Large intestine (tissue), 12 donors: ENCODE measurements at places on chromosomes 13 and 19. TPM values are rescaled to one million over a fixed set of nuclear protein-coding genes. Genes with fewer than 3 reads are reported as not detected.
A peak's percentile ranks its signal among the peaks of the same experiment; 100 is the strongest.

GRCh38 chr19:11261431-11261970, 823 bp downstream of the DOCK6 start:
- H3K4me3 ChIP-seq, result peak overlapping the region; percentile 89
- H3K36me3 ChIP-seq, result no peaks in the 10 kb centered on the region
- H3K4me1 ChIP-seq, result peaks cover 35% of the 10 kb centered on the region
- peak overlapping the region; percentile 46 for H3K27ac ChIP-seq

GRCh38 chr13:20633802-20634201, 66.8 kb downstream of the IFT88 start:
- H3K27ac ChIP-seq, result no peak overlapping the region
- peaks cover 21% of the 10 kb centered on the region for H3K36me3 ChIP-seq
- DNase-seq, result no peak

DNA sequence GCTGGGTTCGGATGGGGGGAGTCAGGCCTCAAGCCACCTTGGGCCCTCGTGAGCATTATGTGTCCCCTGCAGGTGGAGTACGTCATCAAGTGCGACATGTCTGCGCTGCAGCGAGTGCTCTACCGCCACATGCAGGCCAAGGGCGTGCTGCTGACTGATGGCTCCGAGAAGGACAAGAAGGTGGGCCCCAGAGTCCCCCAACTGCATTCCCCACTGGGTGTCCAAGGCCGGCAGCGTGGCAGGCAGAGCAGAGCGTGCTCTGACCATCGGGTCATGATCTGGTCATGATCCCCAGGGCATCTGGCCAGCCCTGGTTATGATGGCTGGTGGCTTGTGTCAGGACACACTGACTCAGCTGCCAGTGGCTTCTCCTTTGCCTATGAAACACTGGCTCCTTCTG, 63.4 kb downstream of the SMARCA4 start:
- DNase-seq, result no peak
- no peak overlapping the region for H3K27ac ChIP-seq
- no peaks in the 10 kb centered on the region for H3K27me3 ChIP-seq

- H3K27me3 ChIP-seq, result no peaks in the 10 kb centered on the region
- DNase-seq, result no peak
- peak overlapping the region; percentile 79 for H3K27ac ChIP-seq
- peak overlapping the region; percentile 76 for H3K4me3 ChIP-seq
- peaks cover 23% of the 10 kb centered on the region for H3K4me1 ChIP-seq
Measured at GRCh38 chr19:16076958-16077611, 790 bp downstream of the TPM4 start.

DNA sequence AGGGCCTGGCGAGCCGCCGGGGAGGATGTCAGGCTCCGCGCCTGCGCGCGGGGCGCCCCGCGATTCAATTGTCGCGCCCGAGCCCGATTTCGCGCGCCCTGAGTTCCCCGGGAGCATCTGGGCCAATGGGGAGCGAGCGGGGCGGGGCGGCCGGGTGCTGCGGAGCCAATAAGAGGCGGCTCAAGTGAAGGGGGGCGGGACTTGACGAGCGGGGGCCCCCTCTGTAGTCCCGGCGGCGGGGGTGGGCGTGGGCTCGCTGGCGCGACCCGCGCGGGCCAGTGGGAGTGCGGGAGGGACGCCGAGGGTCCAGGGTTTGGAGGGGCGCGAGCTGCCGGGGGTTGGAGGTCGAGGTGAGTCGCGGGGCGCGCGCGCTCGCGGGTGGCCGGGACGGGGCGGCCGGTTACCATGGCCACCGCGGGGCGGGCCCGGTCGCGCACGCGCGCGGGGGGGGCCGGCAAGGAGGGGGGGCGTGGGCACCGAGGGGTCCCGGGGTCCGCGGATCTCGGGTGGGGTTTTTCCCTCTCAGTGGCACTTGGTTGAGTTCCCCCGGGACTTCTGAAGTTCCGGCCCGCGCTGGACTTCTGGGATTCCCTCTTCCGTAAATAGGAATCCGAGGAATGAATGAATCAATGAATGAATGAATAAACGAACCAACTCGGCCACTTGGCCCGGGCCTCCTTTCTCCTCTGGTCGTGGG, 744 bp downstream of the UHRF1 start:
- no peak overlapping the region for H3K27ac ChIP-seq
- peaks cover 27% of the 10 kb centered on the region for H3K4me1 ChIP-seq
- DNase-seq, result peak; percentile 93
- H3K36me3 ChIP-seq, result no peaks in the 10 kb centered on the region

Gene FCER2
- 0.28 TPM for polyA plus RNA-seq

- no peak overlapping the region for H3K4me3 ChIP-seq
- H3K27me3 ChIP-seq, result no peaks in the 10 kb centered on the region
- H3K4me1 ChIP-seq, result peaks cover 5% of the 10 kb centered on the region
- no peak overlapping the region for H3K27ac ChIP-seq
- DNase-seq, result no peak
Measured at GRCh38 chr13:106393776-106394175, 141.7 kb downstream of the EFNB2 start.

Gene ZNF155
- polyA plus RNA-seq, result 7.7 TPM

GRCh38 chr19:44401139-44402115, at the start of gene ZNF285:
ZNF285 (minus strand) TSS chr19:44401608; CDS start chr19:44397213, 4,395 bp downstream.
- peak within 1 kb of the TSS; percentile 16 for H3K27ac ChIP-seq
- H3K4me3 ChIP-seq, result peak within 1 kb of the TSS; percentile 61
- peak; percentile 95 for DNase-seq
- H3K36me3 ChIP-seq, result peaks cover 3% of the 10 kb centered on the region
- H3K4me1 ChIP-seq, result no peaks in the 10 kb centered on the region

Gene ATP4B
- 0.04 TPM for polyA plus RNA-seq

Gene DCT
- 0.13 TPM for polyA plus RNA-seq

Gene PLEKHA4
- polyA plus RNA-seq, result 14.5 TPM

Gene SRRM5
- polyA plus RNA-seq, result 1.5 TPM

Gene SIN3B
- polyA plus RNA-seq, result 46.2 TPM

DNA sequence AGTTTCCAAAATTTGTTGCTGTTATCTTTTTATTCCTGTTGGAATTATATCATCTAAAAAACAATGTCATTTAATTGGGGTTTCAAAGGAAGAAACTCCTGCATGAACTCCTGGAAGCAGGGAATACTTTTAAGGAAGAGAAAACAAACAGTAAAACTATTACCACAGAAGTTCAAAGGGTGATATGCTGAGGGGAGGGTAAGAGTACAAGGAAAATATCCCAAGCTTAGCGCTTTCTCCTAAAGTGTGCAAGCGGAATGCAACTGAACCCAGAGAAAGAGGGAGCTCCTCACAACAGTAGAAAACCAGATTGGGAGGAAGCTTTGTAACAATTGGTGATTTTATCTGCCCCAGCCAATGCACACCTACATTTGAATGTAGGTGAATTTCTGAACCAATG, 175.1 kb downstream of the NUFIP1 start:
- H3K27ac ChIP-seq, result peak overlapping the region; percentile 87
- DNase-seq, result peak; percentile 50
- H3K36me3 ChIP-seq, result no peaks in the 10 kb centered on the region
- peaks cover 61% of the 10 kb centered on the region for H3K4me1 ChIP-seq
- H3K4me3 ChIP-seq, result no peak overlapping the region
- no peaks in the 10 kb centered on the region for H3K27me3 ChIP-seq

- no peak for DNase-seq
- no peaks in the 10 kb centered on the region for H3K27me3 ChIP-seq
- H3K4me3 ChIP-seq, result no peak overlapping the region
- H3K36me3 ChIP-seq, result no peaks in the 10 kb centered on the region
Measured at GRCh38 chr13:72677431-72677830, 50.0 kb downstream of the MZT1 start.

DNA sequence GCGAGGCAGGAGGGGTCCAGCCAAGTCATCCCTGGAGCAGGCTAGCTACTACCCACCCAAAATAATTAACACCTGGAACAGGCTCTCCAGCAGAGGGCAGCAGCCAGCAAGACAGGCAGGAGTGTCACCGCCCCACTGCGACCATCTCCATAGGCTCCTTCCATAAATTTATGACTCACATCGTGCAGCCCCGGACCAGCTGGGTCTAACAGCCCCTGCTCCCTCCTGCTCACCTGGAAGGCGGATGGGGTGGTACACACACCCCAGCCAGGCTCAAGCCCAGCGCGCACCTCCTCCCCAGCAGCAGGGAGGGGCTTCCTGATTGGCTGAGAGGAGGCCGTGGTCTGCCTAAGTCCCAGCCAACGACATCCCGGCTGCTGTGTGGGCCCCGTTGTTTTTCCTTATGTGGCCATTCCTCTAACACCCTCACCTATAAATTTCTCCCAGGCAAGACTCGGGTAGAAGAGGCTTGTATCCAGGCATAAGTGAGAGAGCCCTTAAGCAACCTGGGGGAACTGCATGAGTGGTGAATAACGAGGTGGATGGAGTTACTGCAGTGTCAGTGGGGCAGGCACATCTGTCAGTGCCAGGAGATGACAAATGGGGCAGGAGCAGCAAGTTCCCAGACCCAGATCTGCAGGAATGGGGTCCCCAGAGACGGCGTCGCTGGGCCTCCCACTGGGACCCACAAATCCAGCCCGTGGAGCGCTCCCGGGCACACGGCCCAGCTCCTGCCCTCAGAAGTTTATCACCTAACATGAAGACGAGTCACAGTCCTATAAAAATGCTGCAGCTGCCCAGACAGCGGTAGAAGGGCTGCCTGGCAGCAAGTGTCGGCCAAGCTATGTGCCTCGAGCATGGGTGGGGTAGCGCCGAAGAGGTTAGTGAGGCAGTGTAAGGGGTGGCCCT, 43.1 kb downstream of the CEBPG start:
- peaks cover 3% of the 10 kb centered on the region for H3K36me3 ChIP-seq
- no peak overlapping the region for H3K27ac ChIP-seq

DNA sequence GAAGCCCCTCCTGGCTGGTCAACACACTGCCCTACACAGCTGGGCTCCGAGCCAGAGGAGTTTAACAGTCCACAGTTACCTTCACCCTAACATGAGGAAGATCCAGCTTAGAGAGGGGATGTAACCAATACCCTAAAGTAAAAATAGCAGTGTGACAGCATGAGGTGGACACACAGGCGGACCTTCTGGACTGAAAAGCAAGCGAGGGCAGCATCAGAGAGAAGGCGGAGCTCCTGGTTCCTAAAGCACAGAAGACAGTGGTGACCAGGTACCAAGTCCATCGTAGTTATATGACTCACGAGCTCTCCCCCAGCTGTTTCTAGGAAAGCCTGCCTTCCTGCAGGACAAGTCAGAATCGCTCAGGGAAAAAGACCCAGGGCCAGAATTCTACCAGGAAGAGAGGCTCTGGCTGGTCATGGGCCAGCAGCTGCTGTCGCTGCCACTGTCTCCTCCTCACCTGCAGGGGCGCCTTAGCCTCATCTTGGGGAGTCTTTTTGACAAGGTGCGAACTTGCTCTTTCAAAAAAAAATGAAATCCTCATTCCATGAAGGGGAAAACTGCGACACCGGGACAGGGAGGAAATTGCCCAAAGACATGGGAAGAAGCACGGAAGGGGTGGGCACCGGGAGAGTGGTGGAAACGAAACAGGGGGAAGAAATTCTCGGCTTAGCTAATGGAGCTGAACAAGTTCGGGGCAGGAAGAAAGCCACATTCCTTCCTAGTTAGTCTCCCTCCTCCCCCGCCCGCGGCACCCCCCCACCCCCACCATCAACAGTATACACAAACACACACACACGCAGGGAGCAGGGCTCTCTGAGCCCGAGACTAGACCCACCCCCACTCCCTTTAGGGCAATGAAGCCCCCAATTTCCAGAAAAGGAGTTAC, 1.7 kb downstream of the ELL start:
- no peaks in the 10 kb centered on the region for H3K36me3 ChIP-seq
- DNase-seq, result peak; percentile 93
- H3K4me1 ChIP-seq, result peaks cover 41% of the 10 kb centered on the region
- H3K27ac ChIP-seq, result peak overlapping the region; percentile 98

DNA sequence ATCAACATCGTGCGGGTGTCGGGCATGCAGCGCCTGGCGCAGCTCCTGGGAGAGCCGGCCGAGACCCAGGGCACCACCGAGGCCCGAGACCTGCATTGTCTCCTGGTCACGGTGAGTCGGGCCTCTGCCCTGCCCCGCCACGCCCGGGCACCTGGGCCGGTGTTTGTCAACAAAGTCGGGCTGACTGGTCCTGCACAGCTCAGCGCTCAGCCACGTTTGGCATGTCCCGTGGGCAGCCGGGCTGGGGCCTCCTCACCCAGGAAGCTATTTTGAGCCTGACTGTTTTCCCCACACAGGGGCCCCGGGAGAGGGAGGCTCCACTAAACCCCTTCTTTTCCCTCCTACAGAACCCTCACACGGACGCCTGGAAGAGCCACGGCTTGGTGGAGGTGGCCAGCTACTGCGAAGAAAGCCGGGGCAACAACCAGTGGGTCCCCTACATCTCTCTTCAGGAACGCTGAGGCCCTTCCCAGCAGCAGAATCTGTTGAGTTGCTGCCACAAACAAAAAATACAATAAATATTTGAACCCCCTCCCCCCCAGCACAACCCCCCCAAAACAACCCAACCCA, 1.3 kb downstream of the GADD45B start:
- H3K27me3 ChIP-seq, result peaks cover 47% of the 10 kb centered on the region
- peaks cover 39% of the 10 kb centered on the region for H3K4me1 ChIP-seq
- no peaks in the 10 kb centered on the region for H3K36me3 ChIP-seq

- H3K36me3 ChIP-seq, result no peaks in the 10 kb centered on the region
- H3K4me3 ChIP-seq, result no peak overlapping the region
- H3K4me1 ChIP-seq, result peaks cover 21% of the 10 kb centered on the region
- no peaks in the 10 kb centered on the region for H3K27me3 ChIP-seq
- DNase-seq, result no peak
- no peak overlapping the region for H3K27ac ChIP-seq
Measured at GRCh38 chr13:30829145-30829832, 76.8 kb upstream of the MEDAG start.

GRCh38 chr19:40519352-40520322, 52.8 kb downstream of the SPTBN4 start:
- no peak overlapping the region for H3K4me3 ChIP-seq
- H3K27me3 ChIP-seq, result peaks cover 36% of the 10 kb centered on the region
- no peak overlapping the region for H3K27ac ChIP-seq

GRCh38 chr13:97567510-97568243, 133.7 kb downstream of the RAP2A start:
- H3K4me1 ChIP-seq, result peaks cover 14% of the 10 kb centered on the region
- peak; percentile 90 for DNase-seq
- H3K27me3 ChIP-seq, result no peaks in the 10 kb centered on the region
- peak overlapping the region; percentile 77 for H3K27ac ChIP-seq
- H3K36me3 ChIP-seq, result no peaks in the 10 kb centered on the region

GRCh38 chr19:29093553-29093908, 119.4 kb downstream of the UQCRFS1 start:
- no peak for DNase-seq
- H3K36me3 ChIP-seq, result no peaks in the 10 kb centered on the region
- no peaks in the 10 kb centered on the region for H3K4me1 ChIP-seq
- H3K27ac ChIP-seq, result no peak overlapping the region
- H3K27me3 ChIP-seq, result no peaks in the 10 kb centered on the region
- H3K4me3 ChIP-seq, result no peak overlapping the region

GRCh38 chr13:27782151-27782550, 10.1 kb upstream of the GSX1 start:
- peaks cover 6% of the 10 kb centered on the region for H3K4me1 ChIP-seq
- DNase-seq, result peak; percentile 75

- H3K36me3 ChIP-seq, result no peaks in the 10 kb centered on the region
- no peaks in the 10 kb centered on the region for H3K27me3 ChIP-seq
- H3K27ac ChIP-seq, result no peak overlapping the region
- no peaks in the 10 kb centered on the region for H3K4me1 ChIP-seq
Measured at GRCh38 chr13:100347968-100348367, 240.6 kb downstream of the GGACT start.

Gene CAPS
- polyA plus RNA-seq, result 16.7 TPM

Gene SLC10A2
- 0.70 TPM for polyA plus RNA-seq
